ENCODE measurements at places on chromosomes 13 and 19.
A peak's percentile ranks its signal among the peaks of the same experiment; 100 is the strongest.

DNA sequence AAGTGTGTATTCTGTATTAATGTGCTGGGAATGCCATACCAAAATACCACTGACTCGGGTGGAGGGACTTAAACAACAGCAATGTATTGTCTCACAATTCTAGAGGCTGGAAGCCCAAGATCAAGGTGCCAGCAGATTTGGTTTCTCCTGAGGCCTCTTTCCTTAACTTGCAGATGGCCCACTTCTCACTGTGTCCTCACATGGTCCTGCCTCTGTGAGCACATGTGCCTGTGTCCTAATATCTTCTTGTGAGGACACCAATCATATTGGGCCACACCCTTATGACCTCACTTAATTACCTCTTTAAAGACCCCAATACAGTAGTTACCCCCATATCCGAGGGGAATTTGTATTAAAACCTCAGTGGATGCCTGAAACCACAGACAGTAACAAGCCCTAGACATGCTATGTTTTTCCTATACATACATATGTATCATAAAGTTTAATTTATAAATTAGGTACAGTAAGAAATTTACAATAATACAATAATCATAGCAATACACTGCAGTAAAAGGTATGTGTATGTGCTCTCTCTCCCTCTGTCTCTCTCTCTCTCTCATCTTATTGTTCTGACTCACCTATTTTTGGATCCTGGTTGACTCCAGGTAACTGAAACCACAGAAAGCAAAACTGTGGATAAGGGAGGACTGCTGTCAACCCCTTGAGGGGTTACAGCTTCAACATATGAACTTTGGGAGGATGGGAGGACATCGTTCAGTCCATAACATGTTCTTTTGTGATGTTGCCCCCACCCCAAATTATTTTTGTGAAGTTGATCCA, 174.3 kb downstream of the IRS2 start:
- DNase-seq: no peak

- DNase-seq: peak; percentile 44
Measured at GRCh38 chr19:56637976-56638555, 4.9 kb upstream of the SMIM17 start.

DNA sequence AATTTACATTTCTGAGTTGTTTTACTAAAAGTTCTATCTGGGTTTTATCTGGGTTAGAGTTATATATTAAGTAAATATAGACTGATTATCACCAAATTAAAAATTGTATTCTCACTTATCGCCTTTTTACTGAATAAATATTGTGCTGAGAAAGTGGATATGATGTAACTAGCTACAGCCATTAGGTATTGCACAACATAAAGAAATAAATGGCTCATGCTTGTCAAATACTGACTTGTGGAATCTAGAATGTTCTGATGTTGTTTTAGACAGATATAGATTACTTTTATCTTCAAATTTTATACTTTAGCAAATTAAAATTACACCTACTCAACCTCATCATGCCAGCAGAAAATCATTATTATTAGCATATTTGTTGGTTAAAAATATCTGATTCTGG, 1277.1 kb upstream of the MIR17HG start:
- DNase-seq: no peak

GRCh38 chr19:36986601-36987000, 70.5 kb downstream of the ZNF568 start:
- no peak for DNase-seq

- DNase-seq: no peak
Measured at GRCh38 chr13:70043685-70044084, 63.9 kb upstream of the ATXN8OS start.

All from hippocampal formation (tissue), 2 donors.